Stimulated activated CD8-positive, alpha-beta memory T cell treated with anti-CD3 and anti-CD28 coated beads, Interleukin-4, amount 100 ng/mL, for 4 hours (primary cell): ENCODE measurements at places on chromosomes 1 and 21.

DNA sequence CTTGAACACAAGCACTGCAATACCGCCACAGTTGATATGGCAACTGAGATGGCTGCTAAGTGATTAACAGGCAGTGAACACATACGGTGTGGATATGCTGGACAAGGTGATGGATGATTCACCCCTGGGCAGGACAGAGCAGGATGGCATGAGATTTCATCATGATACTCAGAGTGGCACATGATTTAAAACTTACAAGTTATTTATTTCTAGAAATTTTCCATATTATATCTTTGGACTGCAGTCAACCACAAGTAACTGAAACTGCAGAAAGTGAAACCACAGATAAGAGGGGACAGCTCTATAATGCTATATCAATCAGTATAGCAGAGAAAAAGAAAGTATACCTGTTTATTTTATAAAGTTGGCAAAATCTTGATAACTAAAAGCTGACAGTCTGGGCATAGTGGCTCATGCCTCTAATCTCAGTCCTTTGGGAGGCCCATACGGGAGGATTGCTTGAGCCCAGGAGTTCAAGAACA, 47.9 kb downstream of the PHACTR4 start:
- DNase-seq: no peak

GRCh38 chr1:247400685-247401084, 15.3 kb upstream of the NLRP3 start:
- no peak for DNase-seq

GRCh38 chr21:24023402-24023801, 1583.9 kb downstream of the MRPL39 start:
- DNase-seq: no peak

DNA sequence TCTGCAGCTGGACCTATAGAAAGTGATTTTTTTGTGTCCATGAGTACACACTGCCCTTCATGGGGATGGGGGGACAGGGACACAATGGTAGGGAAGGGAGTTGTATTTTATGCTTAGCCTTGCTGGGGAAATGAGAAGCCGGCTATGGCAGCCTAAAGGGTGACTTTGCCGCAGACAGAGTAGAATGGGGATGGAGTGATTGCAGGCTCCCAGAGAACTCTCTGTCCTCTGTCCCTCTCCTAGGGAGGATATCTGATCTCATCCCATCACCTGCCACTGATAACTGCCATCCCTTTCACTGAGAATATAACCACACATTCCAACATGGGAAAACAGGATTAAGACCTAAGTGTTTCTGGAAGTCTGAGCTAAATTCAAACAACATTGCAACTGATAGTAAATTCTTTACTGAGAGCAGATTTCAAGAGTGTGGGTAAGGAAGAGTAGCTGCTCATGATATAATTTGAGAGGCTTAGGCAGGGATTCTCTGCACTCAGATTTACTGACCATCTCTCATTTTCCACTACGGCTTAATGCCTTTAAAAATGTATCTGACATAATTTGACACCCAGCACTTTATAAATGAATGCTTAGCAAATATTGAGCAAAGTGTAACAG, 13.9 kb downstream of the SH2D1B start:
- no peak for DNase-seq

GRCh38 chr21:29332461-29333362, 34.0 kb downstream of the BACH1 start:
- DNase-seq: no peak

DNA sequence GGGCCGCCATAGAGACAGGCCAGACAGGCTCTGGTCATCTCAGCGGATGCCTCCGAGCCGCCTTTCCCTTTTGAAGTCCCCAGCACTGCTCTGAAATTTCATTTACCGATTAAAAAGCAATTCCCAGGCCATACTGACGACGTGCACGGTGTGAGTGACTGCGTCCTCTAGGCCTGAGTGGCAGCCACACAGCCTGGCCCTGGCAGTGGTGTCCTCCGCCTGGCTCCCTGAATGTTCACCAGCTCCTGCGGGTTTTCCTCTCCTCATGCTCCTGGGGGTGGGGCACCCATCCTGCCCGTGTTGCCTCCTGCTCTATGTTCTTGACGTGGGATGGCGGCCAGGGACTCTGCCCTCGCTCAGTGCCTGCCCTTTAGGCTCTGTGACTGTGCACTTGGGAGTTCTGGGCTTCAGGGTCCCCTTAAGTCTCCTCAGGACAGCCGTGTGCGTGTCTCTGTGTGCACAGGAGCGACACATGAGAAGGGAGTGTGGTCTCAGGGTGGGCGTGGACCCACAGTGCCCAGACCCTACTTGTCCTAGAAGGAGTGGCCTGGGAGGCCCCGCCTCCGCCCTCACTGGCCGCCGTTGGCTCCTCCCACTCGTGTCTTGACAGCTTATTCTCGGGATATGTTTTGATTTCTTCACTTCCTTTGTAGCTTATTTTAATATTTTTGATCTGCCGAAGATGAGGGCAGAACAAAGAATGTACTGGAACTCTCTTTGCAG, 3.6 kb downstream of the SKI start:
- DNase-seq: no peak

GRCh38 chr21:17550671-17551308, 37.9 kb downstream of the CXADR start:
- no peak for DNase-seq

DNA sequence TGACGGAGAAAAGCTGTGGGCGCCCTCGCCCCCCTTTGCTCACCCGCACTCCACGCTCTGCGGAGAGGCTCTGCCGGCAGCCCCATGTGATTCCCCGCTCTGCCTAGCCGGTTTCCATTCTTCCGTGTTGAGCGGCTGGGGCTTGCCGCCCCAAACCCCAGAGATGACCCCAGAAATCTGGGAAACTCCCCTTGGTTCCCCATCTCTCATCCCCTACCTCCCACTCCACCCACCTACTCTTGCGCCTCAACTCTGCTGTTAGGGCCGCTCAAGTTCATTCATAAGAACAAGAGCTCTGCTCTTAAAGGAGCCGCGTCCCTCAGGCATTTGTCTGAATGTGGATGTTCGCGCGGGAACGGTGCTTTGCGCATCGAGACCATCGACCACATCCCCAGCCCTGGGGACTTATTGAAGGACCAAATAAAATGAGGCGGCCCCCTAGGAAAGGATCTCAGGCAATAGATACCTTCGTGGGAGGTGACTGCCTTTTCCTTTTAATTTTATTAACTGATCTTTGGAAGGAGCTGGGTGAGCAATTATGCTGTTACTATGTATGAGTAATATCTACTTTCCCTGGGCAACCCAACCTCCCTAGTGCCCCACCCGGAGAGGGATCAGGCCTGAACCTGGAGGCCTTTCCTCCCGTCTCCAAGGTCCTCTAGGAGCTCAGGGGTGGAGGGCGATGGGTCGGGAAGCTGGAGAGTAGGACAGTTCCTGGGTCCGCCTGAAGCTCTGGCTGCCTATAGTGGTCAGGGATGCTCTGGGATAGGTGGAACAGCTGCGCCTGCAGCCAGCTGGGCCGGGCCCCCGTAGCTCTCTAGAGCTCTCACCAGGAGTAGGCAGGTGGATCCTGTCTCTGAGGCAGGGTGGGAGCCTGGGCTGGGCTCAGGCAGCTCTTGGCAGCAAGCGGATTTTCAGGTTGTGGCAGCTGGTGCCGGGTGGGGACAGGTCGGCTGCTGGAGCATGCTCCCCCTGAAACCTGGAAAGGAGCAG, 898 bp downstream of the MFSD2A start:
- DNase-seq: peak; percentile 27

GRCh38 chr1:106907795-106908194, 148.7 kb upstream of the PRMT6 start:
- no peak for DNase-seq

- DNase-seq: no peak
Observed at GRCh38 chr1:25738499-25738898, 61.5 kb upstream of the SELENON start.

- no peak for DNase-seq
Observed at GRCh38 chr1:36248250-36248894, 24.1 kb downstream of the THRAP3 start.

DNA sequence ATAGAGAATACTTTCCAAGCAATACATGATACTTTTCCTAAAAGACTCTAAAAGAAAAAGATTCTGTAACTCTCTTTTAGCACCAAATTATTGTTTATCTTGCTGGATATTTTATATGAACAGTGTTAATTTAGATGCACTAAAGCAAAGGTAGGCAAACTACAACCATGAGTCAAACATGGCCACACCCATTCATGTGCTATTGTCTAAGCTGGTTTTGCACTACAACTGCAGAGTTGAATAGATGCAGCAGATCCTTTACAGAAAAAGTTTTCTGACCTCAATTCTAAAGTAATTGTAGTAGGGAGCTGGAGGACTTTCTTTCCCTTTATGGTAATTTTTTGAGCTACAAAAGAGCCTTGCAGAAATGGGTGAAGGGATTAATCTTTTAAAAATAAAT, 19.4 kb downstream of the BLZF1 start:
- DNase-seq: no peak

DNA sequence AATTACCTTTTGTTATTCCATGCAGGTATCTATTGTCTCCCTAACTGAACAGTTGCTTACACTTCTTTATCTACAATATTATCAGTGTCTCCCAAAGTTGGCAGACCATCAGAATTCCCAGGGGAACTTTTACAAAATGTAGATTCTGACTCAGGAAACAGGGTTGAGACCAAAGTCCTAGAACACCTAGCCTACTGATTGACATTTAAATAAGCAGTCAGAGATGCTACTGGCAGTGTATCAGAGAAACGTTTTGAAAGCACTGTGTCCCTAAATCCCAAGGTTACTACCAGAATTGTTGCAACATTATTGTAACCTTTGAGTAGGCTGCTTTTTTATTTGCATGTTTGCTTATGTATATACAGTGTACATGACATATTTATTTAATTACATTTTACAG, 1.8 kb upstream of the F5 start:
- no peak for DNase-seq

DNA sequence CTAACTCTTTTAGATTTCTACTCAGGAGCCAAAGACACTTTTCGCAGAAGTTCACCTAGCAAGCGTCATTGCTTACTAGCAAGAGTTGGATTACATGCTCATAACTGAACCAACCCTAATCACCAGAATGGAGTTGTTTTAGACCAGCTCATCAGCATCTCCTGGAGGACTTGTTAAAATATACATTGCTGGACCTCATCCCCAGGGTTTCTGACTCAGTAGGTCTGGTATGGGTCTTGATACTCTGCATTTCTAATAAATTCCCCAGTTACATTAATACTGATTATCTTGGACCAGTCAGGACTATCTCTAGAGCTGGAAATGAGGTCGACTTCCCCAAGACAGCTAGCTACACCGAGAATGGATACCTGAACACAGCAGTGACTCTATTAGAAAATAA, 9.7 kb upstream of the PRDX6 start:
- DNase-seq: no peak

DNA sequence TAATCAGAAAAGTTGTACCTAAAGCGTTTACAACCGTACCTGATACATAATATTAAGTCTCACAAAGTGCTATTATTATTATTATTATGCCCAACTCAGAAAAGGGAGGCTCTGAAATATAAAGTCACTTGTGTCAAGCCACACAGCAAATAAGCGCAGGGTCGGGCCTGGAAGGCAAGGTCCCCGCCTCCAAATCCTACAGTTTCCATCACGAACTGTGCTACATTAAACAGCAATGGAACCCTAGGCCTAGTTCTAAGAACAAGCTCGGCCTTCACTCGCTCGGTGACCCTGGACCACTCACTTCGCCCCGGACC, 549 bp downstream of the PARS2 start:
- no peak for DNase-seq

- peak; percentile 14 for DNase-seq
Observed at GRCh38 chr1:23916209-23917131, 3.3 kb upstream of the CNR2 start.

GRCh38 chr1:28917757-28918118, 3.4 kb downstream of the EPB41 start:
- DNase-seq: no peak

- DNase-seq: no peak
Observed at GRCh38 chr1:244273845-244274619, 177.7 kb downstream of the ADSS2 start.

DNA sequence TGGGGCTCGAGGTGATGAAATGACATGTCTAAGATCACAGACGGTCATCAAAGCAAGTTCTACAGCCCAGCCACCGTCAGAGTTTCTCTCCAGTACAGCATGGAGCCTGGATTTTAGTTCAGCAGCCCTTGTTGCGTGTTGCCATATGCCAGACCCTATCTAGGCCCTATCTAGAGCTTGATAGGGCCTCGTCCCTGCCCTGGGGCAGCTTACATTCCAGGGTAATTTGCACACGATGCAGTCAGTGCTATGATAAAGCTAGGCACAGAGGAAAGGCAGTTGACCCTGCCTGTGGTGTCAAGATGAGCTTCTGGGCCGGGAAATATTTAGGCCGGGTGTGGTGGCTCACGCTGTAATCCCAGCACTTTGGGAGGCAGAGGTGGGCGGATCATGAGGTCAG, 18.9 kb downstream of the ETV3L start:
- no peak for DNase-seq

DNA sequence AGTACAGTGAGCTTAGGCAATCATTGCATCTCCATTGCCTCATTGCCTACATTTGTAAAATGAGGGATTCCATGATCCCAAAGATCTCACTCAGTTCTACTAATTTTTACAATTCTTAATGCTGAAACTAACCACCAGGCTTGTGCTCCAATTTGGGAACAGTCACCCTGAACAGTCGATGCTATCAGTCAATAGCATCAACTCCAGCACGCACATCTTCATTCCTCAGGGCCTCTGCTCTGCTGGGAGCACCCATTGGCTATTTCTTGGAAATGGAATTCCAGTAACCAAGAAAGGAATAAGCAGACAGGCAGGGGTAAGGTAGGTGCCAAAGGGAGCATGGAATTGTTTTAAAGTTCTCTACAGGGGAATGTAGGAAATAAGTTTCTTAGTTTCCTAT, 14.2 kb upstream of the ACKR1 start:
- no peak for DNase-seq

- DNase-seq: no peak
Observed at GRCh38 chr1:239434181-239434580, 47.8 kb downstream of the CHRM3 start.

DNA sequence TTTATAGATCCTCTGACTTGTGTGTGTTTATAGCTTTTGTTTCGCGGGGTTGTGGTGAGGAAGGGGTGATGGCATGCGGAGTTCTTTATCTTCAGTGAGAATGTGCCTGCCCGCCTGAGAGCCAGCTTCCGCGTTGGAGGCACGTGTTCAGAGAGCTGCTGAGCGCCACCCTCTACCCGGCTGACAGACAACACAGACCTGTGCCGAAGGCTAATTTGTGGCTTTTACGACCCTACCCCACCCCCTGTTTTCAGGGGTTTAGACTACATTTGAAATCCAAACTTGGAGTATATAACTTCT, 14.4 kb upstream of the CD101 start:
- peak; percentile 52 for DNase-seq
